HepG2 (cell line): ENCODE measurements at places on chromosomes 16 and 17. TPM values are rescaled to one million over a fixed set of nuclear protein-coding genes. Genes with fewer than 3 reads are reported as not detected.

DNA sequence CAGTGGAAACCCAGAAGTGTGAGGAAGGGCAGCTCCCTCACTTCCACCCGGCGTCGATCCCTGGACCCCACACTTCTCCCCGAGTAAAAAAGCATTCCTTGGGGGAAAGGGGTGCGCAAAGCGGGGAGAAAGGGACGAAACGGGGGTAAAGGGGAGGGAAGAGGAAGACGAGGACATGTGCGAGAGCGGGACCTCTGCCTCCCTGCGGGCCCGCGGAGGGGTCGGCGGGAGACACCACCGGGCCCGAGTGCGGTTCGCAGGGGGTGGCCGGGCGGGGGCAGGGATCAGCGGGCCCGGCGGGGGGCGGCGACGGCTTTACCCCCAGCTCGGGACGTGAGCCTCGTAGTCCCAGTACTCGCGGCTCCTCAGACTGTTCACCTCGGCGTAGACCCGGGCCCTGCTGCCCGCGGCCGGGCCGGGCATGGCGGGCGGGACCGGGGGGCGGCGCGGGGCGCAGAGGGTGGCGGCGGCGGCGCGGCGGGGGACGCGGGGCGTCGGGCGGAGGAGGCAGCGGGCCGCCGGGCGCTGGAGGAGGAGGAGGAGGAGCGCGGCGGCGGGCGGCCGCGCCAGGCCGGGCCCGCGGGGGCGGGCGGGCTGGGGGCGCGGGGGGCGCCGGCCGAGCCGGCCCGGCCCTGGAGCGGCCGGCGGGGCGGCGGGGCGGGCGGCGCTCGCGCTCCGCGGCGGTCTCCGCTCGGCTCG, 443 bp downstream of the CSNK2A2 start:
- no peak for DNase-seq

Gene BMERB1
- 1.2 and 1.4 TPM in 2 replicates for total RNA-seq

Gene DNASE1L2
- total RNA-seq = 0.11 and 0.44 TPM in 2 replicates

- DNase-seq = peak; percentile 21
These were observed 215.6 kb downstream of the GRIN2A start for GRCh38 chr16:9966569-9967157.

Gene ATP1B2
- total RNA-seq = not detected in 2 replicates

DNA sequence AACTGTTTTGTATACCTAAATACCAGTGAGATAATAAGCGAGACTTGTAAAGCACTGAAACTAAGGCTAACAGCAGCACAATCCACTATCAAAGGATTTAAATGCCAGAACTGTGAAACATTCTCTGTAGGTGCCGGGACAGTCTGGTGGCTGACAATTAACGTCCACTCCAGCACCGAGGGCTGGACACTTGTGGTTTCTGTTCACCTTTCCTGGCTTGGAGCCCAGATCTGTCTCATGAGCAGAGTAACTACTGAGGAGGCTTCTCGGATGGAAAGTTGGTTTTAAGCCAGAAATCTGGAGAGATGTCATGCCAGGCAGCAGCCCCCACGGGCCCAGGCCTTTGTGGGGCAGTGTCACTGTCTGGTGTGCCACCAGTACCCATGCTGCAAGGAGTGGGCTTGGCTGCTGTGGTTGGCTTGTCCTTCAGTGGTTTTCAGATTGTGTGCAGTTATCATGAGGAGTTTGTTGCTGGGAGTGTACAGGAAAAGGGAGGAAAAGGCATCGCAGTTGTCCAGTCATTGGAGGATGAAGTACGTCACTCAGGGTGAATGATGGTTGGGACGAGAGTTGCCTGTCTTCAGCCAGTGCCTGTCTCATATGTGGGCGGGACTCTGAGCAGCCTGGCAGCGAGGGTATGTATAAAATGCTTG, 35.5 kb downstream of the UBN1 start:
- DNase-seq = no peak

DNA sequence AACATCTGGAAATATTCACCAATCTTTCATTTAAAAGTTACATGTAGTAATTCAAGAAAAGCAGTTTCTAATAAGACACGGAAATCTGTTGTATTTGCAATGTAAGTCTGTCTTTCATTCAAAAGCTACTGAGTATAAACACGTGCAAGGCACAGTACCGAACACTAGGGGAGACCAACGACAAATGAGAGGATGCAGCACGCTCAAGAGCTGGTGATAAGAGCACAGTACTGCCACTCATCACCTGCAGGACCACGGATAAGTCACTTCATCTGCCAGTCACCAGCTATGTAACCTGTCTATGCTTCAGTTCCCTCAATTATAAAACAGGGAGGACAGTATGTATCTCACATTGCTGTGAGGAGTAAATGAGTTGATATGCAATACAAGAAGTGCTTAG, 67.1 kb downstream of the CLEC18A start:
- DNase-seq = peak; percentile 80

Gene PABPN1L
- not detected in 2 replicates for total RNA-seq

GRCh38 chr17:9729735-9730420, 61.5 kb downstream of the DHRS7C start:
- DNase-seq = no peak
